ENCODE measurements at places on chromosomes 5 and 9. TPM values are rescaled to one million over a fixed set of nuclear protein-coding genes. Genes with fewer than 3 reads are reported as not detected.

The FAM153A gene
- 0.81 TPM for total RNA-seq

The PNPLA7 gene
- 10.5 TPM for total RNA-seq

DNA sequence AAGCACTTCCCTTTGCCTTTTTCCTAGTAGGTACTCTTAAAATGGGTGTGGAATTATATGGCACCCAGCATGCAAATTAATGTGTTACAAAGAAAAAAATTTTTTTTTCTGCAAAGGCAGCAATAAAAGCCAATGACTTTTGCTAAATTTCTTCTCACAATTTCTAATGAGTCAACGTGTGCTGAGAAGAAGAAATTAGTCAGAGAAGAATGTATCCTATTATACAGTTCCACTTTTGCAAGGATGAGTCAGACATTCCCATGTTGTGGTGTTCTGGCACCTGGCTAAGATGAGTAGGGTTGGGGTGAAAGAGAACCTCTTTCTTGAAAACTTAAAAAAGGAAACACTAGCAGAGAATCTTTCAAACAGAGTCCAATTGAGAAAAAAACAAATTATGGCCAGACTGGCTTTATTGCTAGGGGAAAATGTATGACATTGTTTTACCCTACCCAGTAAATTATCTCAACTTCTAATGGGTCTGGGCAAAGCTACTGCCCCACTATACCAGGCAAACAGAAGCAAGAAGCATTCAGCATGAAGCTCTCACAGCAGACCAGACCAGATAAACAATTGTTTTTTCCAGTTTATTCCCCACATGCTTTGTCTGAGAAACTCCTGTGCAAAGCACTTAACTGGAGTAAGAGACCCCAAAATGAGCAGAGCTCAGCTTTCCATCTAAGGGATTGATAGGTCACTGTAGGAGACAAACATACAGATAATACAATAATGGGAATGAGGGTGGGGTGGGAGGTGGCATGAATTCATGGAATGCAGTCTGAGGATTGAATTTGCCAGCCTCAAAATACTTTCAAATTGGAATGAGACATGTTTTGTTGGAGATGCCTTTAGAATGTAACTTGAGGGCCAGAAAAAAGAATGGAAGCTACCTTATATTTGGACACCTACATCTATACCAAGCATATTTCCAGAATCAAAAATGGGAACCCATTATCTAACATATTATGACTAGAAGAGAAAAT lies 220.8 kb upstream of the RFX3 start:
- no peak overlapping the region for H3K4me3 ChIP-seq
- DNase-seq, result no peak
- no peaks in the 10 kb centered on the region for H3K27me3 ChIP-seq
- H3K36me3 ChIP-seq, result no peaks in the 10 kb centered on the region

- no peaks in the 10 kb centered on the region for H3K36me3 ChIP-seq
- DNase-seq, result no peak
Observed at GRCh38 chr5:100827481-100827889, 75.6 kb downstream of the ST8SIA4 start.

DNA sequence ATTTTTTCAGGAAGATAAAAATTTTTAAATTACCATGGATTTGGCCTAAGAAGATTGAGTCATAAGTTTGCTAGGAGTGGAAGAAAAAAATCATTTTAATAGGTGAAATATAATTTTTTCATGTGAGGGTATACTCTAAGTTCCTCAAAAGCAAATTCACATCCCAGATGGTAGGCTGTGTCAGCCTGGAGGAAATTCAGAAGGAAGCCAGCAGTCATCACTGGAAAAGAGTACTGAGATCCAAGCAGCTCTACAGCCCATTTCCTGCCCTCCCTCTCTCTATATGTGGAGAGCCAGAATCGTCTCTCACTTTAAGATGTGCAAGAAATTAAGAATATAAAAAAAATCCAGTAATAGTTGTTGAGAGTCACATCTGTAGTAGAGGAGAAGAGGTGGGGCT lies 126.5 kb upstream of the CDH18 start:
- DNase-seq, result no peak
- no peak overlapping the region for H3K4me3 ChIP-seq
- H3K27ac ChIP-seq, result no peak overlapping the region

- peaks cover 6% of the 10 kb centered on the region for H3K4me1 ChIP-seq
- H3K27me3 ChIP-seq, result no peaks in the 10 kb centered on the region
- H3K27ac ChIP-seq, result no peak overlapping the region
- DNase-seq, result no peak
Observed at GRCh38 chr5:80713631-80714030, 58.8 kb upstream of the DHFR start.

All from thyroid gland (tissue), 4 donors.